ELR (cell line): ENCODE measurements at places on chromosomes 2 and 18.

DNA sequence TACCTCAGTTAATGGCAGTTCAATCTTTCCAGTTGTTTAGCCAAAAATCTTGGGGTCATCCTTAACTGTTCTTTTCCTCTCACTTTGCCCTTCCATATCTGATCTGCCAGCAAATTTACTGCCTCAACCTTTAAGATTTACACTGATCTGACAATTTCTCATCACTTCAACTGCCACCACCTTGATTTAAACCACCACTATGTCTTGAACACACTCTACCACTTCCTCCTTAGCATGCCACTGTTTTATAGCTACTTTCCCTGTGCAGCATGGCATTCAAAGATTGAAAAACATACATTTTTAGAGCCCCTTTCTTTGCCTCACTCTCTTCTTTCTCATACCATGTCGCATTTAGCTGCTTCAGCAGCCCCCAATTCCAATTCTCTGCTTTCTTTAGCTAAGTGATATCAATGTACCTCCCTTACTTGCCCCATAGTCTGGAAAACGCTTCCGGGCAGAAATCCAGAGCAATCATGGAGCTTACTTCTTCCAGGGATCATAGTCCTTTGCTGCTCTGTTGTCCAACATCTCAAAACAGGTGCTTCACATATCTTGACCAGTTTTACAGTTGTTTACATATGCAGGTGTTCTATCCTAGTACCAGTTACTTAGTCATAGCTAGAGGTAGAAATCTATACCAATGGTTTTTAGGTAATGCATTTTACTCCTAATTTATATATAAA lies 10.9 kb downstream of the PGAP1 start:
- DNase-seq: no peak

GRCh38 chr2:238773472-238773871 lies 74.4 kb upstream of the TWIST2 start:
- no peak for DNase-seq

DNA sequence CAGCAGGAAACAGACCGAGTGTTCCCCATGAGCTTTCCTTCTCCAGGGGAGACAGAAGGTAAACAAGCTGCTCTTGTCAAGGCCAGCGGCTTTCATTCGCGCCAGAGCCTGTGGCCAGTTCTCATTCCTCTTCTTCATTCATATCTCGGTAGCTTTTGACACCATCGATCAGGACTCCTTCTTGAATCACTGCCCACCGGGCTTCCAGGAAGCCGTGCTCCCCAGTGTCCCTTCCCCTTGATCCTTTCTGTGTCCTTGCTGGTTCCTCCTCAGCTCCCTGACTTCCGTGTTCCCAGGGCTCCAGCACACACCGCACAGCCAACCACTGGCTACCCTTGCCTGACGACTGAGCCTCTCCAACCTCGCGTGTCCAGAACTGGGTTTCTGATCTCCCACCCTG lies 14.1 kb downstream of the SLC66A3 start:
- no peak for DNase-seq

GRCh38 chr2:95053543-95053942 lies 28.0 kb downstream of the MAL start:
- no peak for DNase-seq

DNA sequence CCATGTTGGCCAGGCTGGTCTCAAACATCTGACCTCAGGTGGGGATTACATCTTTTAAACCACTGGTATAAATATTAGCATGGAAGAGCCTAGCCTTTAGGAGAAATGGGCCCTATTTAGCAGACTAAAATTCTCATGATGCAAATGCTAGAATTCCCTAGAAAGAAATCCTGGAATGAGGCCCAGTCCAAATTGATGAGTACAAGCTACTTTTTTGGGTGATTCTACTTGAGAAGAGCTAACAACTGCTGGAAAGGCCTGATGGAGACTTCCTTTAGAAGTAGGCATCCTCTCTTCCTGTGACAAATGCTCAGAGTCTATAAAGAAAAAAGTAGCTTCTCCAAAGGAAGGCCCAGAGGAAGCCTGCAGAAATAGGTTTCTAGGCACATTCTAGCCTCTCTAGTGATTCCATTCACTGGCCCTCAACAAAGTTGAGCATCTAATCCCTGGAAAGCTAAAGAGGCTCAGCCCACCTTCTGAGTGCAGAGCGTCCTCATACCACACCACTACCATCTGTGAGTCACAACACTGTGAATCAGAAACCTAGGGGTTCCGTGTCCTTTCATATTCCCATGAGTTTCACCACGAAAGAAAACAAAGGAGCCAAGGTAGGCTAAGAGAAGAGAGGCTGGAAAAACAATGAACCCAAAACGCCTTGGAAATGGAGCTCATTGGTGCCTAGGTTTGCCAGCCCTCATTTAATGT lies 183.1 kb downstream of the C1D start:
- peak; percentile 91 for DNase-seq
